ENCODE measurements at places on chromosomes 12 and 14.

DNA sequence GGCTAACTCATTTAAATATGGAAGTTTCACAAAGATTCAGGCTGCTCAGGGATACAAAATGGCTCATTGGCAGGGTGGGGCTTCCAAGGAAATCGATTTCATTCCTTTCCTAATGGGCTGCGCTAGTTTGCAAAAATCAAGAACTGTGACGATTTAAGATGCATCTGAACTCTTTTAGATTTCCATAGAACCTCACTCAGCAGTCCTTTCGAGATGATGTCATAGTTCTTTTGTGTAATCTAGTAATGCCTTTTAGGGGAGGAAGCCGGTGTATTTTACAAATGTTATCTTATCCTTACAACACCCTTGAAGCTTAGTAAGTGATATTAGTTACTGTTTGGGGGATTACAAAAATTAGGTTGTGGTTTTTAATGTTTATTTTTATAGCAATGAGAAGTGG, 239.8 kb downstream of the RGS6 start:
- DNase-seq = no peak

GRCh38 chr14:71240171-71240570, 332.9 kb downstream of the PCNX1 start:
- DNase-seq = no peak

DNA sequence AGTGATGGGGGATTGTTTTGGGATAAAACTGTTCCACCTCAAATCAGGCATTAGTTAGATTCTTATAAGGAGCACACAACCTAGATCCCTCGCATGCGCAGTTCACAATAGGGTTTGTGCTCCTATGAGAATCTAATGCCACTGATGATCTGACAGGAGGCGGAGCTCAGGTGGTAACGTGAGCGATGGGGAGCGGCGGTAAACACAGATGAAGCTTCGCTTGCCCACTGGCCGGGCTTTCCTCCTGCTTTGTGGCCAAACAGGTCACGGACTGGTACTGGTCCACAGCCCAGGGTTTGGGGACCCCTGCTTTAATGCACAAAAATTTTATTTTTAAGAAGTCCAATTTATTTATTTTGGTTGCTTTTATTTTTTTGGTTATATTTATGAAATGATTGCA, 238.8 kb downstream of the AACS start:
- DNase-seq = no peak

DNA sequence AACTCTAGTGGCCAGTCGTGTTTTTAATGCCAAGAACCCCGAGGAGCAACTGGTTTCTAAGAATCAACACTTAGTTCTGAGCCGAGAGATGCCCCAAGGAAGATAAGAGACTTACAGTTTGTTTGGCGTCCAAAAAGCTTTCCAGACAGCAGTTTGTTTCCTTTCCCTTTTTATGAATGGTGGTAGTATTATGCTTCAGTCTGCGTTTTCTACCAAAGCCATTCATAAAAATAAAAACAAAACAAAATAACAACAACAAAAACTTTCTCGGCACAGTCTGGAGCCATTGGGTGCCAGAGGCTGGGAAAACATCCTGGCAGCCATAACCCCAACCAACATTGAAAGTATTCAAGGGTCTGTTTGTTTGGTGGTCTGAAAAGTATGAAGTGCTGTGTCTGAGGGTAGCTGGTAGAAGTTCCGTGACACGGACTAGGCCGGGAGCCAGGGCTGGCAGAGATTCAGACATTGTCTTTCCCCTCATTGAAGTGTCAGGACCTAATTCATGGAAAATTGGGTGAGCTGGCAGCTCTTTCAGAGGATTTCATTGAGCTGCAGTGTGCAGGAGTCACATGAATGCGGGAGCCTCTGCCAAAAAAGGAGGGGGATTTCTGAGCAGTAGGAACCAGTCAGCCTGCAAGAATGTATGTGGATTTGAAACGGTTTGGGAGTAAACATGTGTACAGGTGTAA, 124.2 kb downstream of the HMGA2 start:
- DNase-seq = peak; percentile 63

- no peak for DNase-seq
These were observed 9.0 kb downstream of the TSPAN9 start for GRCh38 chr12:3086211-3086610.

DNA sequence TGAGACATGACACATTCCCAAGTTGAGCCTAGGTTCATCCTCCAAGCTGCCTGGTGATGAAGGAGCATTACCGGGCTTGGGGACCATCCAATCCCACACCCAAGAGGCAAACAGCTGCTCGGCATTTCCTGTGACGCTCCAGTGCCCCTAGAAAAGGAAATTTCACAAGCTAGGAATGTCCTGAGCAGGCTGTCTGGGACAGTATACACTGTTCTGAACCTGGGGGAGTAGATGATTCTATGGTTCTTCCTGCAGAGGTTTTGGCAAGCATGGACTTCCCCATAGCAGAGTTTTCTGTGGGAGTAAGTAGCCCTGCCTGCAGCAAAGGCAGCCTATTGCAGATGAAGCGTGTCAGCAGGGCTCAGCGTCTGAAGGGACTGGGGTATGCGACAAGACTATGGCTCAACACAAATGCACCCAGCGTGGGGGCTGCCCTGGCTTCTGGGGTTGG, 47.4 kb upstream of the SRSF5 start:
- no peak for DNase-seq

DNA sequence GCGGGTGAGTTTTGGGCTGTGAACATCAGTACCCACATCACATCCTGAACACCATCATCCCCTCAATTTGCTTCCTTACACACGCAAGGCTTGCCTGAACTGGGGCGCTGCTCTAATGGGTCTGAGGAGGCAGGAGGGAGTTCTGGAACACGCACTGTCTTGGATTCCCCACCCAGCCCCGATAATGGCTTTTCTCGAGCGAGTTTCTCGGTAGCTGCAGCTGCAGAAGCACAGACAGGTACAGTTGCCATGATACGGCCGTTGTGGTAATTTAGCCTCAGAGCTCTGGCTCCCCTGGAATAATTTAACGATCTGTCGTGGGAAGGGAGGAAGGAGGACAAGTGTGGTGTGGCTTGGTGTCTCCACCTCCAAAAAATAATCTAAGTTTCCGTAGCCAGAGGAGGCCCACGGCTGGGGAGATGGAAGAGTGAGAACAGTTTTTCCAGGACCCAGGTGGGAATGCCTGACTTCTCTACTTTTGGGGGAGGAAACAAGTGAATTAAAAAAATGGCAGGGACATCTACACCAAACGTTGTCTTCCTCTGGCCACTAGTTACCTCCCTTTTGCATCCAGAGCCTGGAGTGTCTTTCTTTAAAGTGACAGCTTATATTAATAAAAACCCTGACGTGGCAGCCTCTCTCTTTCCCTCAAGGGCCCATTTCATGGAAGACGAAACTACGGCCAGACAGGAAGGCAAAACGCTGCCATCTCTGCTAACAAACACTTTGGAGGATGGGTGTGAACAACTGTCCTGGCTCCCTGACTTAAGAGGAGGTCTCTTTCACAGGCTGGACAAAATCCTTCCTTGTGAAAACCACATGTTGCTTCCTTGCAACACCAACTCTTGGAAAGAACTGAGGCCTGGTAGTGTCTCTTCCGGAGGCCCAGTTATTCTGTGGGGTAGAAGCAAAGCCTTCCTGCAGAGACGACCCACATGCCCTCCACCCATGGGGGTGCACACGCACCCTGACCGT, 84.8 kb downstream of the RBM19 start:
- DNase-seq = no peak

DNA sequence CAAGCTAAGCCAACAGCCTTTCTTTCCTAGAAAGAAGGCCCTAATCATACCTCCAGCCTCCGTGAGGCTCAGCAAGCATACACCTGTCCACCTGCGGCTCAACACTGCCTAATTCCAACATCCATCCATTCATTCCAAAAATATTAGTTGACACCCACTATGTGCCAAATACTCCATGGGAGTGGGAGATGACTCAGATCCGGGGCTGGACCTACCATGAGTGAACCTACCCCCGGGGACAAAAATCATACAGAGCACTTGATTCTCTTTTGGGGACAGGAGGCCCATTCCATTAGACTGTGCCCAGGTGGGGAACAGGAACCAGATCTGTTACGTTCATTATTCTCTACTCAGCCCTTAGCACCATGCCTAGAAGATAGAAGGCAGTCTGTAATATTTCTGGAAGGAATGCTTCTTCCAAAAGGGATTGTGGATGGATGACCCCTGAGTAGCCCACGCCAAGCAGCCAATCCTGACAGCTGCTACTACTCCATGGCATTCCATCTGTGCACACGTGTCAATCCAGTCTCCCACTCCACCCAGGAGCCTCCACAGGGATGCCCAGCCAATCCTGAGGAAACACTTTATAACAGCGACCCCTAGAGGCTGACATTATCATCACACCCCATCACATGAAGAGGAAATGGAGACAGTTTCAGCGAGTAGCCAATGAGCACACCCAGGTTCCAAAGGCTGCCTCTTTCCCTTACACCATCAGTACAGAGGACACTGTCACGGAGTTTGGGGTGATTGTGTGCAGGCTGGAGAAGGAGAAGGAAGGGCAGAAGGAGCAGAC, 170.7 kb downstream of the ESRRB start:
- peak; percentile 28 for DNase-seq

- no peak for DNase-seq
These were observed 86.5 kb upstream of the FOXN3 start for GRCh38 chr14:89503431-89503996.

DNA sequence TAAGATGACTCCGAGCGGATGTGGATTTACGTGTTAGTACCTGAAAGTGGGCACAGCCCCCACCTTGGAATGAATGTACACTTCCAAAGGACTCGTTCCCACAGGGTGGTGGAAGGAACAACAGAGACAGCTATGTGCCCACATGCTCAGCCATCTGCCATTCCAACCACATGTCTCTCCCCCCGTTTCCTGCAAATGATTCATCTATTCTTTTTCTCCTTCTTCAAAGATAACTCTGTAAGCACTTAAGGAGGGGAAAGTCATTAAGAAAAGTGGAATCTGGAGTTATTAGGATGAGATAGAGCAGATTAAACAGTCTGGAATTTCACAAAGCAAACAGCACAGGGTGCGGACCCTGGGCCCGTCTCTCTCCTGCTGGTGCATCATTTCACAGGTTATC, 18.5 kb upstream of the DUSP6 start:
- no peak for DNase-seq

DNA sequence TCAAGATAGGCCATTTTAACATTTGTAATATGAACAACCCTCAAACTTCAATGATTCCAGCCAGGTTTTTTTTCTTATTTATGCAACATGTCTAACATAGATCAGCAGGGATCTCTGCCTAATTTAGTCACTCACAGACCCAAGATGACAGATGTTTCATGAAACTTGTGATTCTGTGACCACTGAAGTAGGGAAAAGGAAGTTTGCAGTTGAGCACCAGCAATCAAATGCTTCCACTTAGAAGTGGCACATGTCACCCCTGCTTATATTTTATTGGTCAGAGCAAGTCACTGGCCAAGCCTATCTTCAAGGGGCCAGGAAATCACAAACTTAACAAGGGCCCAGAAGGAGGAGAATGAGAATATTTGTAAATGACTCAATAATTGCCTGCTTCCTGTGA, 150.6 kb downstream of the BCAT1 start:
- DNase-seq = no peak

DNA sequence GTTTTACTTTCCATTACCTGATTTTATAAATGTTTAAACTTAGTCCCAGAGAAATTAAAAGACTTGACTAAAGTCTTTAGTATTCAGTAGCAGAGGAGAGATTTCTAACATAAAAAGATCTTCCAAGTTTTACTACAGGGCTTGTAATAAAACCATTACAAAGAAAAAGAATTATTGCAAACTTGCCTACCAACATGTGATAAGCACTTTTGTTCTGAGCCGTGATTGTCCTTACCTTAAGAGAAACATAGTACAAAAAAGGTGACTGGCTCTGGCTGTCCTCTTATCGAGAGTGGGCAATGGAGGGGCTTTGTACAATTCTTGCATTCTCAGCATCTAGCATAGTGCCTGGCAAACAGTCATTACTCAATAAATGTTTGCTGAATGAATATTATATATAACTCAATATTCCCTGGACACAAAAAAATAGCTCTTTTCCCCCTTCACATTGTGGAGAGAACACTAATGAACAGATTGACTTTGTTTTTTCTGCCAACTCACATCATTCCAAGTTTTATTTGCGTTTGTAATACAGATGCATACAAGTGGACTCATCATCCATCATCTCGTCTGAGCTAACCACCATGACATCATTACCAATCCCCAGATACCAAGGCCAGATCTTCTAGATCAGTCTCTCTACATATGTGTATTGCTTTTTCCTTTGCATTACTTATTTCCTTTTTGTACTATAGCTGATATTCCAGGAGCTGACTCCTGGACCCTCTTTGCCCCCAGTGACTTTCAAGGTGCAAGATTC, 192.8 kb upstream of the EEA1 start:
- DNase-seq = peak; percentile 26

DNA sequence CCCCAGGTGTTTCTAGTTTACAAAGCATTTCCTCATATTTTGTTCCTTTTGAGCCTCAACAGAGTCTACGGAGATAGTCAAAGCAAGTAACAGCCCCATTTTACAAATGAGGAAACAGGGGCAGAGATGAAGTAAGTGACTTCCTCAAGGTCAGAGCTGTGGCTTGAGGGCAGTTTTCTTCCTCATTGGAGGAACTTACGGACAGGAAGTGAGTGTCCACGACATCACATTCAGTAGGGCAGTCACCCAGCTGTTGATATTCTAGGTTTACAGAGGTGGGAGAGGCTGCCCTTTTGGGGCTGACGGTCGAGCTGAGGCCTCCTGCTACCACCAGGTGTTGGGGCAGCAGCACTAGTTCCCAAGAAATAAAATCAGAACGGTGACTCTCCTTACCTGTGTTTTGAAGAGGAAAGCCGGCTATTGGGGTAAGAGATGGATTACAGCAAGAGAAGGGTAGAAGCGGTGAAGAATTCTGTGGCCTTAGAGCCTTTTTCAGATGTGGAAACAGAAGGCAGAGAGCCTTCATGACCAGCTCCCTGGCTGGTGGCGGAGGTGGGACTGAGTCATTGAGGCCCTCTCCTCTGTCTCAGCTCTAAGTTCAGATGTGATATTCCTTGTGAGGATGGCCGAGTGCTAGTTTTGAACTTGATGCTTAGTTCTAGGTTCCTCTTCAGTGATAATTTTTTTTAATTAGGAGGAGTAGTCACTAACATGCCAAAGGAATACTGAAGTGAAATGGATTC, 41.7 kb downstream of the SUSD6 start:
- DNase-seq = no peak

GRCh38 chr12:106246891-106247673, 738 bp downstream of the CKAP4 start:
- peak; percentile 54 for DNase-seq

- DNase-seq = no peak
These were observed 19.5 kb downstream of the TTC9 start for GRCh38 chr14:70660967-70661893.

DNA sequence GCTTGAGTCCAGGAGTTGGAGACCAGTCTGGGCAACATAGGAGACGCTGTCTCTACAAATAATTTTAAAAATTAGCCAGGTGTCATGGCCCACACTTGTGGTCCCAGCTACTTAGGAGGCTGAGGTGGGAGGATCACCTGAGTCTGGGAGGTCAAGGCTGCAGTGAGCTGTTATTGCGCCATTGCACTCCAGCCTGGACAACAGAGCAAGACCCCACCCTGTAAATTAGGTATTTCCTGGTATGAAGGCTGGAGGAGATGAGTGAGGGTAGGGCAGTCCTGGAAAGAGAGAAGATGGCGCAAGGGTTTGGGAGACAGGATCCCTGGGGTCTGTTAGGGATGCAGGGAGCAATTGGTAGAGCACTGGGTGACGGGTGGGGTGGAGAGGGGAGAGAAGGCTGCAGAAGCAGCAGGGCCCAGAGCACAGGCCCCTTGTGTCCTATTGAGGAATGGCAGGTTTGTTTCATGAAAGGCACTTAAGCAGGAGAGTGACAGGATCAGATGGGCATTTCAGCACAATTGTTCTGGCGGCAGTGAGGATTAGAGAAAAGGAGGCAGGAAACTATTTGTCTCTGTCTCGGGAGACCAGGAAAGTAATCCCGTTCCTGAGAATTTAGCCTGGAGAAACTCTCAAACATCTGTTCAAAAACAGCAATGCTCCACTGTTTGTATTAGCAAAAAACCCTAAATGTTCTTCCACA, 47.2 kb upstream of the KTN1 start:
- DNase-seq = no peak
